CD4-positive, alpha-beta T cell treated with Interleukin-15 for 4 hours (primary cell): ENCODE measurements at places on chromosomes 4 and X.

GRCh38 chrX:12790885-12791256, 341 bp upstream of the PRPS2 start:
- no peak for DNase-seq

DNA sequence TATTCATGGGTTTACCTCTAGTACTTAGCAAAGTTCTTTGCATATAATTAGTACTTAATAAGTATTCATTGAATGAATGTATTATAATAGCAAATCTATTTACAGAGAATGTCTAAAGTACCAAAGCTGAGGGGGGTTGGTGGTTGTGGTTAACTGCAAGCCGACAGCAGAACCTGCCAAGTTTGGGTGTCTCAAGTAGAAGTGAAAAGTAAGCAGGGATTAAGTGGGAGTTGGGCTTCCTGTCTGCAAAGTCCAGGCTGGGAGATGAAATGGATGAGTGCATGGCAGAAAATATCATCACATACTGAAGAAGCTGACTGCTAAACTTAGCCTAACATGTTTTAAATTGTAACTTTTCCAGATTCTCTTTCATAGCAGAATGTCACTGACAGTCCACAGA, 169.6 kb downstream of the CAMK2D start:
- no peak for DNase-seq

- no peak for DNase-seq
Observed at GRCh38 chrX:107507093-107507743, 57.8 kb downstream of the FRMPD3 start.

GRCh38 chrX:11540532-11541377, 125.0 kb downstream of the ARHGAP6 start:
- no peak for DNase-seq

GRCh38 chr4:3047464-3048286, 26.7 kb downstream of the HTT-AS start:
- DNase-seq = peak; percentile 57

- no peak for DNase-seq
Observed at GRCh38 chr4:23097251-23097650, 404.5 kb downstream of the GBA3 start.
